ENCODE measurements at places on chromosomes 4 and X.
A peak's percentile ranks its signal among the peaks of the same experiment; 100 is the strongest.

GRCh38 chr4:156633847-156634246, 337.8 kb downstream of the PDGFC start:
- DNase-seq, result no peak

DNA sequence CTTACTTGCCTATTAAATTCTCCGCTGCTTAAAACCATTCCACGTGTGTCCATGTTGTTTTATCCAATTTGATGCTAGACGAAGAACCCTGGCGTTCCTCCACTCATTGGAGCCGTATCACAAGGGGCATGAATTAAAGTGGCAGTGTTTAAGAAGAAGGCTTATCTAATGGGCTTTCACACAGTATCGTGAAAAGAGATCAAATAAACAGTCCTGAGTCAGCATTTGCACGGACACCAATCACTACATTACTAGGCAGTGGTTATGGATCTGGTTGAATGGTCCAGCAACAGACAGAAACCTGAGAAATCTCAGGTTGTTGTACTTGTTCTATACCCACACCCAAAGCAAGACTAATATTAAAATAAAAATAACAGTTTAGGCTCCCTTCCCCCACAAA, 671.6 kb downstream of the FAT4 start:
- DNase-seq, result no peak

DNA sequence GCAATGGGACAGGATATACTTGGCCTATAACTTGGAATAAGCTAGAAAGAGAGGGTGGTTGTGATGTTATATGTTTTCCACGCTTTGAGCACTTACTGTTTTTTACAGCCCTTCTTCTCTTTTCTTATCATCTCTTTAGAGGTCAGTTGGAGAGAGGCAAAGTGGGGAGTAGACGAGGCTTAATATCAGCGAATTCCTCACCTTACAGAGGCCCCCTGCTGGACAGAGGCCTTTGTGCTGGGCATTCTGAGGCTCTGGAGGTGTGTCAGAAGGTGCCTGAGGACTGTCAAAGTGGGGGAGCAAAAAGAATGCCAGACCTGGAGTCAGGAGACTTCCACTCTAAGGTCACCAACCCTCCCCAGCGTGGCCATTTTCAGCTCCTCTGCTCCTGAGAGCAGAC, 42.5 kb downstream of the MAMLD1 start:
- peak; percentile 18 for DNase-seq

DNA sequence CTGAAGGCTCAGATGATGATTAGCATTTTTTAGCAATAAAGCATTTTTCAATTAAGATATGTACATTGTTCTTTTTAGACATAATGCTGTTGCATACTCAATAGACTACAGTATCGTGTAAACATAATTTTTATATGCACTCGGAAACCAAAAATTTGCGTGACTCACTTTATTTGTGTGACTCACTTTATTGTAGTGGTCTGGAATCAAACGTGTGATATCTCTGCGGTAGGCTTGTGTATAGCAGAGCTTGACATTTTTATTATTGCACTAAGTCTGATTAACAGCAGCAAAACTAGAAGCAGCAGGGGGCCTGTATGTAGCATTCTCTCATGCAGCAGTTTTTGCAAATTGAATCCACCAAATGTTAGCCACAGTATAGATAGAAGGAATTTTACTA, 119.1 kb upstream of the PRDX4 start:
- DNase-seq, result no peak

DNA sequence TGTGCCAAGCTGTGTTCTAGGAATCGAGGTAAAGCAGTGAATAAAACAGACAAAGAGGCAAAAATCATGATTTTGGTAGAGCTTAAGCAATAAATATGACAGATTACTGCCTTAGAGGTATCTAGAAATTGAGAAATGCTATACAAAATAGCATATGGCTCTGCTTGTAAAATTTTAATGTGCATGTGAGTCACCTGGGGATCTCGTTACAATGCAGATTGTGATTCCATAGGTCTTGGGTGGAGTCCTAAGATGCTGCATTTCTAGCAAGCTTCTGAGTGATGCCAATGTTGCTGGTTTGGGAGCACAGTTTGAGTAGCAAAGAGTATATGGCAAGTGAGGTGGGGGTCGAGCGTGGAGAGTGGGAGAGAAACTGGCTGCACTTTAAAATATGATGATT, 697.3 kb upstream of the MAGEB2 start:
- DNase-seq, result no peak

- no peak for DNase-seq
Measured at GRCh38 chr4:82624819-82625218, 63.0 kb upstream of the TMEM150C start.

DNA sequence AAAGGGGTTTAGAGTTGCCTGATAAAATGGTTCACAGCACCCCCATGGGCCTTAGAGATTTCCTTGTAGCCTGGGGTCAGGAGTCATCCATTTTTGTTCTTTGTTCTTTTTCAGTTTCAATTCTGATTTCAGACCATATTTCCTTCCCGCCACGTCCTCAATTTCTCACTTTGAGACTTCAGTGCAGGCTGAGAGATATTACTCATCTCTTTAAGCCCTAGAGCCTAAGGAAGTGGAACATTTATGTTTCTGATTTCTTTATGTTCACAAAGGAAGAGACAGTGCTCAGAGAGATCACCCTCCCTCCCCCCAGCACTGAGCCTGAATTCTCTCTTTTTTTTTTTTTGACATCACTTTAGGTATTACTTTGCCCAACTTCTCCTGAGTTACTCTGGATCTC, 56.3 kb downstream of the MSN start:
- no peak for DNase-seq

- DNase-seq, result no peak
Measured at GRCh38 chr4:115675719-115676118, 562.3 kb upstream of the NDST4 start.

- DNase-seq, result no peak
Measured at GRCh38 chr4:5051278-5052203, at the start of gene STK32B. TSS of gene STK32B (plus strand) at chr4:5051480.

- no peak for DNase-seq
Measured at GRCh38 chr4:132383571-132384199, 765.4 kb upstream of the PCDH10 start.

DNA sequence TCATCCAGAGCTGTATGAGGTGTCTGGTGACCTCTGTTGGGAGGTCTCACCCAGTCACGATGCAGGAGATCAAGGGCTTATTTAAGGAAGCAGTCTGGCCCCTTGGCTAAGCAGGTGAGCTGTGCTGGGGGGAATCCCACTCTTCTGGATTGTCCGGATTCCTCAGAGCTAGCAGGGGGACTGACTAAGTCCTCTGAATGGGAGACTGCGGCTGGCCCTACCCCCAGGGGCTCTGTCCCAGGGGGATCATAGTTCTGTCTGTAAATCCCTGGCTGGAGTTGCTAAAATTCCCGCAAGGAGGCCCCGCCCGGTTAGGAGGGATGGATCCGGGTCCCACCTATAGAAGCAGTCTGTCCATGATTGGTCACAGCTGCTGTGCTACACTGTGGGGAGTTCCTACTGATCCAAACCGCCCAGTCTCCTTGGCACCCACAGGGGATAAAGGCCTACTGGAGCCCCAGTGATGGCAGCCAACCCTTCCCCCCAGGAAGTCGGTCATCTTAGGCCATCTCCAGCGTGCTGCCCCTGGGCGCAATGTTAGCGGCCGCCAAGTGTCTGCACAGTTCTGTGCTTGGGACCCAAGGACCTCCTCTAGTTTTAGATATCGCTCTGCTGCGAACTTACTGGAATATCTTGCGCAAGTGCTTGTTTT, 118.2 kb upstream of the KLF8 start:
- DNase-seq, result no peak

DNA sequence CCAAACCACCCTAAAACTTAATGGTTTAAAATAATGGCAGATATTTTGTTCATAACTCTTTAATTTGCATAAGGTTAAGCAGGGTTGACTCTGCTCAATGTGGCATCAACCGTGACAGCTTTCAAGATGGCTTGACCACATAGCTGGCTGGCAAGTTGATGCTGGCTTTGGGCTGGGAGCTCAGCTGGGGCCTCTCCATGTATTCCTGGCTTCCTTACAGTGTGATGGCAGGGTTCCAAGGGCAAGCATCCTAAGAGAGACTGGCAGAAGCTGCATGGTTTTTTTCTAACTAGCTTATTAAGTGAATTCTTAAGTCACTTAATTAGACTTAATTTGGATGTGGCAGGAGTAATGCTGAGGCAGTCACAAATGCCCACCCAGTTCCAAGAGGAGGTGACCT, 4.5 kb downstream of the RP2 start:
- no peak for DNase-seq
